ENCODE measurements at places on chromosomes 16 and 17.

GRCh38 chr16:12123462-12123861, 146.9 kb downstream of the SNX29 start:
- DNase-seq, result no peak

DNA sequence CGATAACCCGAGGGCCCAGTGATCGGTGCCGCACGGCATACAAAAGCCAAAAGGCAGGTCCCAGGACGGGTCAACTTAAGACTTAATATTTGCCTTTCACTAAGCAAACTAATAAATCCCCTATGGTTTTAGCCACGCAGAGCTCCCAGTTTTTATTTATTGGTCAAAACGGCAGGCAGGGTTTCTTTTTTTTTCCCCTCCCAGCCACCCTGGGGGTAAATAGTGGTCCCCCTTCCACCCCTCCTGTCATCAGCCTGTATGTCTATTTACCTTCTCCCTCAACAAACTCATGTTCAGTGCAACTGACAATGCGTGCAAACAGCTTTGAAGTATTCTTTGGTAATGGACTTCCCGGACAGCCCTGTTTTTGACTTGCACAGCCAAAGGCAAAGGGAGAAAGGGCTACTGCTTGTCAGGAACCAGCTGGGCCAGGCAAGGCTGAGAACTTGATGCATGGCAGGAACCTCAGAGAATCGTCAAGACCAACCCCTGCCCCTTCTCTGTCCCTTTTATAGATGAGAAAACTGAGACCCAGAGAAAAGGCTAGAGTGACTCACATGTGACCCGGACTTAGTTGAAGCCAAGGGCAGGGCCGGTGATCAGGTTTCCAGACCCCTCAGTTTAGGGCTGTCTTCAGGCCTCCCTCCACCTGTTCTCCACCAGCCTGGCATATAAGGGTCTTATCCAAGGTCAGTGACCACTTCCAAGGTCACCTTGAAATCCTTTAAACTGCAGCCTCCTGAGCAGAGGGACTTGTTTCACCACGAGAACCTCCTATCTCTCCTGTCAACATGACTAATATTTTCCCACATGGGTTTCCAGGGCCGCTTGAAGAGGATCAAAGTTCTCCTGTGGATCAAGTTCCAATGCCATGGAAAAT, 279.0 kb downstream of the SOX9 start:
- DNase-seq, result no peak

DNA sequence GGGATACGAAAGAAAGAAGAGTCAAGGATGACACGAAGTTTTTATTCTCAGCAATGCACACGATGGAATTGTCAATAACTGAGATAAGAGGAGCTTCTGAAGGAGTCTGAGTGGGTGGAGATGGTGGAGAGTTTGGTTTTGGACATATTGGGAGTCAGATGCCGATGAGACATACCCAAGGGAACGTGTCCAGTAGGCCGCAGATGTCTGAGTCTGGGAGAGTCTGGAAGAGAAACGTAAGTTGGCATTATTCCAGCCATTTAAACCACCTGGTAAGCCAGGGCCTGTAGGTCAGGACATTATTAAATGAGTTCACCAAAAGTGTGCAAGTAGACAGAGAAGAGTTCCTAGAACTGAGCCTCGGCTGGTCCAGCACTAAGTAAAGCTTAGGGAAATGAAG, 478.3 kb upstream of the CDH5 start:
- DNase-seq, result no peak

GRCh38 chr17:4442582-4442981, 8.8 kb downstream of the SPNS3 start:
- DNase-seq, result no peak

DNA sequence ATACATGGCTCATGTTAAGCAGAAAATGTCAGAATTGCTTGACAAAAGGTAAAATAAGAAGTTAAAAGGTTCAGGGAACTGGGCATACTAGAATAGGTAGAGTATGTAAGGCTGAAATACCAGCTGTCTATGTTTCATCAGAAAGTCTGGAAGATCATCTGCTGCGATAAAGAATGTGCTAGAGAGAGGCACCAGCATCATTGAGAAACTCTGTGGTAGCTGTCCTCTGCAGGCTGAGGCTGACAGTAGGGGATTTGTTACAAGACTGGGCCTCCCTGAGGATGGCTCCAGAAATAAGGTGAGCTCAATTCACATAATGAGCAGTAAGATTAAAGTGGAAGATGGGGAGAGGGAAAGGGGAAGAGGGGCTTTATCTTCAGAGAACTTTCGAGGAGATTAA, 4.5 kb upstream of the ZNF287 start:
- DNase-seq, result no peak

DNA sequence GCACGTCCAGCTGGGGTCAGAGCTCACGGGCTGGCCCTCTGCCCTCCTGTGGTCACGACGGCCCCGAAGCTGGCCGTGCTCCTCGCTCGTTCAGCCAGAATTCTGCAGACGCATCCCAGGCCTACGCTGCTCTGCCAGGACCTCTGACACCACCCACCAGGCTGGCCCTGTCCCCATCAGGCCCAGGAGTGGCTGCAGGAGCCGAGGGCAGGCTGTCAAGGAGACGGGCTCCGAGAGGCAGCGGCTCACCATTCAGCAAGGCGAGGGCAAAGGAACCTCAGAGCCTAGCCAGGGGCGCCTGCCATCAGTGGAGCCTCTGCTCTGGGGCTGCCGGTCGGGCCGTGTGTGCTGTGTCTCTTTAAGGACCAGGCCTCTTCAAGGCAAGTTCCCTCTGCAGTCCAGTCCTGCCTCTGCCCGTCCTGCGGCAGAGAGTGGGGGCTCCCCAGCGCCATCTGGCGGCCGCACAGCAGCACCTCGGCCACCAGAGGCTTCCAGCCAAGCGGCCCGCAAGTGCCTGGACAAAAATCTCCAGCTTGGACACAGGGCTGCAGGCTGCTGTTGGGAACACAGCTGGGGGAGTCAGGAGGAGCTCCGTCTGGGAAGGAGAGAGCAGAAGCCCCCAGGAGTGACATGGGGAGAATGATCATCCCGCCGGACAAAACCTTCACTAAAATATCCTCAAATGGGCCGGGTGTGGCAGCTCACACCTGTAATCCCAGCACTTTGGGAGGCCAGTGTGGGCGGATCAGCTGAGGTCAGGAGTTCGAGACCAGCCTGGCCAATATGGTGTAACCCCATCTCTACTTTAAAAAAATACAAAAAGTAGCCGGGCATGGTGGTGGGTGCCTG, 7.4 kb upstream of the ABR start:
- peak; percentile 79 for DNase-seq

GRCh38 chr17:81039096-81039495, 4.1 kb downstream of the BAIAP2 start:
- no peak for DNase-seq

- DNase-seq, result no peak
Measured at GRCh38 chr16:87172632-87173031, 144.6 kb downstream of the C16orf95 start.

- no peak for DNase-seq
Measured at GRCh38 chr17:75365009-75365930, 40.2 kb downstream of the GRB2 start.

- peak; percentile 28 for DNase-seq
Measured at GRCh38 chr16:46929378-46930332, 43.8 kb downstream of the DNAJA2 start.

DNA sequence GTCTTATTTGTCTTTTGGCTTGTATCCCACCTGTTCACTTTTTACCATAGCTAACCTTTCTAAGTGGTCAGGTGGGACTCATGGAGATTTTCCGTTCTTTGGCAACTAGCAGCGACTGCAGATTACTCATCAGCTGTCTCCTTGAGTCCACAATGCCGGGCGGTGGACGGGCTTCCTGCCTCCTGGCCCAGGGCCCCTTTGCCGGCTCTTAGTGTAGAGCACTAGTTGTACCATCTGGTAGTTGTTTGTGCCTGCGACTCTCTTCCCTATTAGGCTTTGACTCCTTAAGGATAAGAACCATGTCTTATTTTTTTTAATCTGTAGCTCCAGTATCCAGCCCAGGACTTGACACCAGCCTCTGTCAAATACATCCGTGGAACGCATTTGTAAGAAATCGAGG, 399.9 kb downstream of the WWOX start:
- no peak for DNase-seq

- DNase-seq, result no peak
Measured at GRCh38 chr17:11499881-11500280, 98.4 kb upstream of the DNAH9 start.

DNA sequence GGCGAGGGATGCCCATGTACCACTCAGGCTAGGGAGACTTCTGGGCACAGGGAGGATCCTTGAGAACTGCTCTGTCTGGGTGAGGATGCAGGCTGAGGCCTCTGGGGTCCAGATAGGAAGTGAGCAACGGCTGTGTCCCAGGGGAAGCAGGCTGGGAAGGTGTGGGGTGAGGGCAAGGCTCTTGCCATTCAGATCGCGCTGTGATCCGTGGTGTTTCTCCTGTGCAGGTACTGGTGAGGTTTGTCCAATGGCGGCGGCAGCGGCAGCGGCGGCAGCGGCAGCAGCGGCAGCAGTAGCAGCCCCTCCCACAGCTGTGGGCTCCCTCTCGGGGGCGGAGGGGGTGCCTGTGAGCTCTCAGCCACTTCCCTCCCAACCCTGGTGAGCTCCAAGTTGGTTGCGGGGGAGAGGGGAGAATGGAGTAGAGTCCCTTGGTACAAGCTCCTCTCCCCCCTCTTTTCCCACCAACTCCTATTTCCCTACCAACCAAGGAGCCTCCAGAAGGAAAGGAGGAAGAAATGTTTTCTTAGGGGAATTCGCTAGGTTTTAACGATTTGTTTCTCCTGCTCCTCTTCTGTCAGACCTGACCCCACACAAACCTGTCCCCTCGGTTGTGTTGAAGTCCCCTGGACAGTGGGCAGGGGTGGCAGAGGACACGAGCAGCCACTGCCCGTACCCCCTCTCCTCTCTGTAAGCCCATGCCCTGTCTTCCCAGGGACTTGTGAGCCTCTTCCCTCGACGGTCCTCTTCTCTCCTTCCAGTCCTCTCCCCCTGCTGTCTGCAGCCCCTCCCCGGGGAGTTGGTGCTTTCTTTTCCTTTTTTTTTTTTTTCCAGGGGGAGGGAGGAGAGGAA, 1.9 kb upstream of the PRRT2 start:
- DNase-seq, result no peak

DNA sequence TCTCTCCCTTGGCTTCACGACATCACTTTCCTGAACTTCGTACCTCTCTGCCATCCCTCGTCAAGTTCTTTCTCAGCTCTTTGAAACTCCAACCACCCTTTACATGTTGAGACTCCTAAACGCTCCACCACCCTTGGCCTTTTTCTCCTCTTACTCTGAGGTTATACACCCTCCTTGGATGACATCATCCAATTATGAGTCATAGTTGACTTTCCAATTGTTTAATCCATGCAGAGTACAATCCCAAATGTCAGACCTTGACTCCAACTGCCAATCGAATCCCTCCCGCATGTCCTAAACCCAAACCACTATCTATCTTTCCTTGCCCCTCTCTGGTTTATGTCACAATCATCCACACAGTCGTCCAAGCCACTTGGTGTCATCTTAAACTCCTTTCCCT, 18.4 kb upstream of the C16orf82 start:
- DNase-seq, result peak; percentile 7

DNA sequence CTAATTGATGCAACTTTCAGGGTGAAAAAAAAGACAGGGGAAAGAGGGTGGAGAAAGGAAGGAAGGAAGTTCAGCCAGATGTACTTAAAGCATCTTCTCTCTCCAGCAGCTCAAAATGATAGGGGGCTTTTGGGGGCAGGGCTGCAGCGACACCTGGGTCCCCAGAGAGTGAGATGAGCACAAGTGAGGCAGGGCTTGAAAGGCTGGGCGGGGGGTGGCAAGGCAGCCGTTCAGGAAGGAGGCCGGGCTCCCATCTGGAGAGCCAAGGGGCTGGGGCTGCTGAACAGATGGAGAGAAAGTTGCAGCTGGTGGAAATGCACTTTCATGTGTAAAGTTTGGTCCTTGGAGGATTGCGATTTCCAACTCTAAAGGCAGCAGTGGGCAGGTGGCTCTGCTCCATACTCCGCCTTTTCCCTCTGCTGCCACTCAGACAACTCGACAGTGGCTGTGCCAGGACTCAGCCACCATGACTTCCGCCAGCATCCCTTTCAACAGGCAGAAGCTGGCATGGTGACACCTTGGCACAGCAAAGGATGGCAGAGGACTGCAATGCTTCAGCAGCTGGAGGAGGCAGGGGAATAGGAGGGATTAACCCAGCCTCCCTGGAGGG, 7.7 kb downstream of the SLC35B1 start:
- DNase-seq, result no peak

- DNase-seq, result peak; percentile 81
Measured at GRCh38 chr16:57807968-57808528, 5.8 kb upstream of the KIFC3 start.

- no peak for DNase-seq
Measured at GRCh38 chr16:9913604-9914326, 268.5 kb downstream of the GRIN2A start.

DNA sequence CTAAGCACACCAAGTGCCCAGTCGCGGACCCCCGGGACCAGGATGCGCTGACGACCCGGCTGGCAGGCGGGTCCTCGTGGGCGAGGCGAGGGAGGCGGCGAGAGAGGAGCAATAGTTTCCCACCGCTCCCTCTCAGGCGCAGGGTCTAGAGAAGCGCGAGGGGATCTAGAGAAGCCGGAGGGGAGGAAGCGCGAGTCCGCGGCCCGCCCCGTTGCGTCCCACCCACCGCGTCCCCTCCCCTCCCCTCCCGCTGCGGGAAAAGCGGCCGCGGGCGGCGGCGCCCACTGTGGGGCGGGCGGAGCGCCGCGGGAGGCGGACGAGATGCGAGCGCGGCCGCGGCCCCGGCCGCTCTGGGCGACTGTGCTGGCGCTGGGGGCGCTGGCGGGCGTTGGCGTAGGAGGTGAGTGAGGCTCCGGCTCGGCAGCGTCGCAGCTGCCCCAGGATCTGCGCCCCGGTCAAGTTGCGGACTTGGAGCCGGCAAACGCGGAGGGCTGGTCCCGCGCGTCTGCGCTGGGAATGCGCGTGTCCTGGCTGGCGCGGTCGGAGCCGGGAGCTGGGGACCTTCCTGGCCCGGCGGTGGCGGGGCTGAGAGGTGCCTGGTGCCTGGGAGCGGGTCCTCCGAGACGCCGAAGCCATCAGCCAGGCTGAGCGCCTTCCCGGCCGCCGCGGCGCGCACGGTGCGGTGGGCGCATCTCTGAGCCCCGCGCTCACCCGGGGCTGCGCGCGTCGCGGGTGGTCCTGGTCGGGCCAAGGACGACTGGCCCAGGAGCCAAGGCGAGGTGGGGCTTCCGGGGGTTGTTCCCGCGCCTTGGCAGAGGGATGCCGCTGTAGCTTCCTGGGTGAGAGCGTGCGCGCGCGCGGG, at the start of gene ITGB3:
TSS of gene ITGB3 (plus strand) at position 287 of the 862 bp plus-strand sequence. CDS start at position 322, 35 bp downstream.
- DNase-seq, result peak; percentile 87

DNA sequence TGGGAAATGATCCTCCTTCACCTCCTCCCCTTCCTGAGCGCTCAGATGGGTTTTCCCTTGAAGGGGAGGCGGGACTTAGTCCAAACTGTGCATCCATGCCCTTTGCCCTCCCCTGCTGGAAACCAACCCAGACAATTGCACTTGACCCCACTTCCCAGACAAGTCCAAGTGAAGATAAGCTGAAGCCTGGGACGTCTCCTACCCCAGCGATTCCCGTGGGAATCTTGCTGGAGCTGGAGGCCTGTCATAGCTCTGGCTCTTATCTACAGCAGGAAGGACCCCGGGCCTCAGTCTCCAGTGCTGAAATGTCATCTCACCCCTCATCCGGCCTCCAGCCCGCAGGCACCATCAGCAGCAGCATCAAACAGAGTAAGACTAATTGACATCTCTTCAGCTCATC, 6.5 kb upstream of the NGFR start:
- no peak for DNase-seq

All from HCEC 1CT (cell line).